Breast epithelium (tissue), 4 donors: ENCODE measurements at places on chromosomes 1 and 21. TPM values are rescaled to one million over a fixed set of nuclear protein-coding genes. Genes with fewer than 3 reads are reported as not detected.

- peaks cover 3% of the 10 kb centered on the region for H3K4me1 ChIP-seq
- no peak for DNase-seq
- no peak overlapping the region for H3K27ac ChIP-seq
- H3K27me3 ChIP-seq, result no peaks in the 10 kb centered on the region
- no peaks in the 10 kb centered on the region for H3K36me3 ChIP-seq
These were observed 142.4 kb downstream of the PLPP3 start for GRCh38 chr1:56436912-56437417.

DNA sequence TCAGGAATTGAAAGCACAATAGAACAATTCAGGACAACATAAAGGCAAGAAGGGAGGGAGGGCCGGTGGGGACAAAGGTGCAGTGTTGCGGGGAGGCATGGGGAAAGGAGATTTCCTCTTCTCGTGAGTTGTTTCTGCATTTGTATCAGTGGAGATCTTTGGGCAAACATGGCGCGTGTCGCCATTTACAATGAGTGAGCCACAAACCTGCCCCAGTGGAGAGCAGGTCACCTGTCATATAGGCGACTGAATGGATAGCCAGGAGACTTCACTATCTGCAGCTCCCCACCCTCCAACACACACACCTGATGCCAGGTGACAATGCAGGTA lies 87.7 kb upstream of the SLC45A1 start:
- H3K4me1 ChIP-seq, result no peaks in the 10 kb centered on the region
- DNase-seq, result peak; percentile 40
- no peaks in the 10 kb centered on the region for H3K27me3 ChIP-seq
- H3K36me3 ChIP-seq, result no peaks in the 10 kb centered on the region
- no peak overlapping the region for H3K4me3 ChIP-seq
- peak overlapping the region; percentile 68 for H3K27ac ChIP-seq

DNA sequence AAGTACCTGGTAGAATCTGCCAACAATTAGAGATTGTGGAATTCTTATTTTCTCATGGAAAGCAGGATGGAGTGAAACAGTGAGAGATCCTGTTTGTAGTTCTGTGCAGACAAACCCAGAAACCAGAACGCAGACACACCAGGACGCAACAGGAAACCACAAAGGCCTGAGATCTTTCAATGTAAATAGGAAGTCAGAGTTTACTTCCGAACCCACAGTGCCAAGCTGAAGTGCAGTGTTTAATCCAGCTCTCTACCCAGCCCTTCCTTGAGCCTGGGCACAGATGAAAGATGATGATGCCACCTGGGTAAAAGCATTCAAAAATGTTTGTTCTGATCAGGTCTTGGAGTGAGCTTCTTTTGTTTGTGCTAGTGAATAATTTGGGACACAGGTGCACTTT lies 244.2 kb upstream of the HOOK1 start:
- H3K4me1 ChIP-seq, result no peaks in the 10 kb centered on the region
- no peaks in the 10 kb centered on the region for H3K27me3 ChIP-seq
- no peak overlapping the region for H3K4me3 ChIP-seq
- DNase-seq, result no peak

DNA sequence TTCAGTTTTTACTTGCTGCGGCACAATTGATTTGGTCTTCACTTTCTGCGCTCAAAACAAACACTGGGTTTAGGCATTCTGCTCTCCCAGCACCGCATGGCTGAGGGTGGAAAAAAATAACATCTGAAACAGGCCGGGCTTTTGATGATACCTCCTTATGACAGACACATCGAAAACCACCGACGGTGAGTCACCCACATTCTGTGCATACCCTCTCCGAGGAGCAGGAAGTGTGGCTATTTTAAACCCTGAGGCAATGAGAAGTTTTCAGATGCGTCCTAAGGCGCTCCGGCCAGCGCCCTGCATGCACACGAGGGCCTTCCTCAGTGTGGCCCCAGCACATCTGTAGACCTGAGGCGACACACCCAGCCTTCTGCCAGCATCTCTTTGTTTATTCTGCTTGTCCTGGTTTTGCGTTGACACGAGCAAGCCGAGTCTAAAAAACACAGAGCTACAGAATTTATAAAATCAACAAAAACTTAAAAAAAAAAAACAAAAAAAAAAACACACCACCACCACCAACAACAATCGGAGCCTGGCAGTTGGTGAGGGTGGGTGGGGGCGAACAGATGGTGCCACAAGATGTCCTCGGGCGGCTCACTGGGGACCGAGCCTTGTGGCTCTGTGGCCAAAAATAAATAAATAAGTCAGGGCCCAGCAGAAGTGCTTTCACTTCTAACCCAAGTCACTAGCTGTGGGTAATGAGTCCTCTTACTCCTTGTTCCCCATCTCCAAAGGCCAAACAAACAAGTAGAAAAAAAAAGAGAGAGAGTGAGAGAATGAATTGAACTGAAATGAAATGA lies 162.6 kb upstream of the IRF2BP2 start:
- H3K27me3 ChIP-seq, result no peaks in the 10 kb centered on the region
- no peak overlapping the region for H3K4me3 ChIP-seq
- no peaks in the 10 kb centered on the region for H3K36me3 ChIP-seq
- H3K4me1 ChIP-seq, result no peaks in the 10 kb centered on the region

DNA sequence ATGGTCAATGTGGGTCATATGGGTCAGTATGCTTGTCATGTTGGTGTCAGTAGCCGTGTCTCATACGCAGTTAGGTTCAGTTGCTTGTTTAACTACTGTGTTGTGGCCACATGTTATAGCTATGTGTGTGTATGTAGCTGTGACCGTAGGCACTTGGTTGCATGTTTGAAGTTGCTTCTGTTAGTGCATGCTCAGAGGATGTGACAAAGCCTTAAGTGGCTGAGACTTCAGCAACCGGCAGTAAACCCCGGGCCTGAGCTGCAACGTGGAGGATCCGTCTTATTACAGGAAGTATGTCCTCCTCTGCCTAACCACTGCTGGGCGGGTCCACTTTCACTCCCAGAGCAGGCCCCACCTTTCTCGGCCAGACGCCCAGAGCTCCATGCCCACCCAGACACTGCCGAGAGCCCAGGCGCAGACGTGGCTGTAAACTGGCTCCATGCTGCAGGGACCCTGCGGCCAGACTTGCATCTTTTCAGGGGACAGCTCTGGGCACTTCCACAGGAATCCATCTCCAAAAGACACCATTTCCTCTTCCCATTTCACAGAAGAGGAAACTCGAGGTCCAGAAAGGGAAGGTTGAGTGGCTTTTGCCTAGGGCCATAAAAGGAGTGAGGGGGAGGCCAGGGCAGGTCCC lies 2.2 kb downstream of the TCEA3 start:
- H3K4me3 ChIP-seq, result no peak overlapping the region
- peak overlapping the region; percentile 74 for H3K27ac ChIP-seq
- no peaks in the 10 kb centered on the region for H3K36me3 ChIP-seq
- H3K27me3 ChIP-seq, result no peaks in the 10 kb centered on the region
- peak; percentile 61 for DNase-seq

DNA sequence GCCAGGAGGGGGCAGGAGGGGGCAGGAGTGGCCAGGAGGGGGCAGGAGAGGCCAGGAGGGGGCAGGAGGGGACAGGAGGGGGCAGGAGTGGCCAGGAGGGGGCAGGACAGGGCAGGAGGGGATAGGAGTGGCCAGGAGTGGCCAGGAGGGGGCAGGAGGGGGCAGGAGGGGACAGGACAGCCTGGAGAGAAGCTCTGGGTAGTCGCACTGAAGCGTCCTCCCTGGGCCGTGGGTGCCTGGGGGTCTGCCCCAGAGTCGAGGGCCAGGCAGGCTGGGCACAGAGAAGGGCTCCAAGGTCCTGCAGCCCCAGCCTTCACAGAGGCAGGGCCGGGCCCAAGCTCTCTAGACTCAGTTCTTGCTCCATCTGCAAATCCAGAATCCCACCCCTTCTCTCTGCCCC lies 22.9 kb downstream of the MEGF6 start:
- H3K27me3 ChIP-seq, result no peaks in the 10 kb centered on the region
- no peak overlapping the region for H3K4me3 ChIP-seq
- H3K27ac ChIP-seq, result no peak overlapping the region
- H3K36me3 ChIP-seq, result no peaks in the 10 kb centered on the region
- no peaks in the 10 kb centered on the region for H3K4me1 ChIP-seq
- no peak for DNase-seq

GRCh38 chr1:188382851-188383250 lies 1554.1 kb downstream of the PLA2G4A start:
- H3K36me3 ChIP-seq, result no peaks in the 10 kb centered on the region
- H3K27me3 ChIP-seq, result no peaks in the 10 kb centered on the region
- H3K4me3 ChIP-seq, result no peak overlapping the region
- no peak overlapping the region for H3K27ac ChIP-seq
- H3K4me1 ChIP-seq, result no peaks in the 10 kb centered on the region
- no peak for DNase-seq

- H3K27me3 ChIP-seq, result no peaks in the 10 kb centered on the region
- no peaks in the 10 kb centered on the region for H3K4me1 ChIP-seq
- DNase-seq, result no peak
- H3K27ac ChIP-seq, result no peak overlapping the region
- no peaks in the 10 kb centered on the region for H3K36me3 ChIP-seq
- no peak overlapping the region for H3K4me3 ChIP-seq
These were observed 3.3 kb downstream of the KPNA6 start for GRCh38 chr1:32111040-32111623.

GRCh38 chr21:25934771-25935224 lies 200.0 kb downstream of the GABPA start:
- H3K4me1 ChIP-seq, result no peaks in the 10 kb centered on the region
- H3K4me3 ChIP-seq, result no peak overlapping the region
- peak overlapping the region; percentile 92 for H3K27ac ChIP-seq
- DNase-seq, result peak; percentile 88

GRCh38 chr1:91701472-91701869 lies 184.5 kb downstream of the TGFBR3 start:
- no peak overlapping the region for H3K4me3 ChIP-seq
- no peaks in the 10 kb centered on the region for H3K36me3 ChIP-seq
- H3K4me1 ChIP-seq, result no peaks in the 10 kb centered on the region
- H3K27ac ChIP-seq, result peak overlapping the region; percentile 57

- H3K36me3 ChIP-seq, result no peaks in the 10 kb centered on the region
- no peak for DNase-seq
- H3K27me3 ChIP-seq, result no peaks in the 10 kb centered on the region
- no peaks in the 10 kb centered on the region for H3K4me1 ChIP-seq
- H3K4me3 ChIP-seq, result no peak overlapping the region
These were observed 17.2 kb upstream of the IKBKE start for GRCh38 chr1:206453111-206453510.

GRCh38 chr1:156245451-156246232 lies 2.2 kb downstream of the PAQR6 start:
- H3K36me3 ChIP-seq, result no peaks in the 10 kb centered on the region
- peaks cover 11% of the 10 kb centered on the region for H3K4me1 ChIP-seq
- H3K27me3 ChIP-seq, result no peaks in the 10 kb centered on the region

GRCh38 chr1:73813236-73813635 lies 384.7 kb downstream of the LRRIQ3 start:
- no peak for DNase-seq
- no peaks in the 10 kb centered on the region for H3K27me3 ChIP-seq
- H3K4me1 ChIP-seq, result no peaks in the 10 kb centered on the region
- H3K36me3 ChIP-seq, result no peaks in the 10 kb centered on the region
- no peak overlapping the region for H3K4me3 ChIP-seq
- H3K27ac ChIP-seq, result no peak overlapping the region

The ARHGEF16 gene
- total RNA-seq, result 0.80 TPM

The LPAR3 gene
- total RNA-seq, result not detected

The SLAMF8 gene
- total RNA-seq, result 2.3 TPM

The TMEM183A gene
- total RNA-seq, result 113 TPM

The DDI2 gene
- 77.4 TPM for total RNA-seq

The MINDY1 gene
- 26.5 TPM for total RNA-seq

The ASCL5 gene
- not detected for total RNA-seq

The FMOD gene
- total RNA-seq, result 132 TPM
